ENCODE measurements at places on chromosomes 3 and 15. TPM values are rescaled to one million over a fixed set of nuclear protein-coding genes. Genes with fewer than 3 reads are reported as not detected.

The CHRNA5 gene
- 1.3 TPM for polyA plus RNA-seq

The BTLA gene
- 0.36 TPM for polyA plus RNA-seq

The NDN gene
- 209 TPM for polyA plus RNA-seq

The DNAJB8 gene
- not detected for polyA plus RNA-seq

The PLSCR5 gene
- not detected for polyA plus RNA-seq

The MYO5C gene
- polyA plus RNA-seq: 9.4 TPM
